ENCODE measurements at places on chromosomes 2 and 18.

DNA sequence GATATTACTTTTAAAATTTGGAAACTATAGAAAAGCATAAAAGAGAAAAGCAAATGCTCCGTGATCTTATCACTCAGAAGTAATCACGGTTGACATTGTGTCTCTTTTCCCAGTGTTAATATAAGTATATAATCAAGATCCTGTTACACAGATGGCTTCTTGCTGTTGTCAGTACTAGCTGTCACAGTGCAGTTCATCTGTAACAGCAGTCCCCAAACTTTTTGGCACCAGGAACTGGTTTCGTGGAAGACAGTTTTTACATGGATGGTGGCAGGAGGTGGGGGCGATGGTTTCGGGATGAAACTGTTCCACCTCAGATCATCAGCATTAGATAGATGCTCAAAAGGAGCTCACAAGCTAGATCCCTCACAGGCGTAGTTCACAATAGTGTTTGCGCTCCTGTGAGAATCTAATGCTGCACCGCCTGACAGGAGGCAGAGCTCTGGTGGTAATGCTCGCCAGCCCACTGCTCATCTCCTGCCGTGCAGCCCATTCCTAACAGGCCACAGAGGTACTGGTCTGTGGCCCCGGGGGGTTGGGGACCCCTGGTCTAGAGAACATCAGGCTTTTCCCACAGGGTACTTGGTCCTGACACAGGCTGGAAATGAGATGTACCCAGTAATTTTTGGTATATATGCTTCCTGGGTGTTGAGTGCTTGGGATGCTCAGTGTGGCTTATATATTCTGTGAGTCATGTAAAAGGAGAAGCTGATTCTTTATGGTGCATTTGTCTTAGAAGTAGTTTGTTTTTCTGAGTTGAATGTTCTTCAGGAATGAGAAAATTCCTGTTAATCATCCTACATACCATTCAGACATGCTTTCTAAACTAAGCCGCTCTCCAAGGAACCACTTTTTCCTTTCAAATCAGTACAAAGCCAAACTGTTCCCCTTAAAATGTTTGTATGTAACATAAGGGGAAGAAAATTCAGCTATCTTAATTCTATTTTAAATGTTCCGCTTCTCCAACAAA is 121.8 kb downstream of the NCK2 start:
- no peak for DNase-seq

DNA sequence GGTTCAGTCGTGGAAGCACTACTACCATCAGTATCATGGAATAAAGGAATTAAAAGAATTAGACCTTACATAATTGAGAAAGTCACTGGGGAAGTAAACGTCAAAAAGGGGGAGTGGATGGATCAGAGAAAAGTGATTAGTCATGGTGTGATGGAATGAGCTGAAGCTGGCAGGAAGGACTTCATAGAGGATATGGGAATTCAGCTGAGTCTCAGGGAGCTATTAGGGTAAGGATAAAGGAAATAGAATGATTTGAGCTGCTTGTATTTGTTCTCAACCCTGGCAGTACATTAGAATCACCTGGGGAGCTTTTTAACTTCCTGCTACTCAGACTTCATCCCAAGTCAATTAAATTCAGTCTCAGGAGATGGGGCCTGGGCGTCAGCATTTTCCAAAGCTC is 53.4 kb upstream of the SETBP1 start:
- no peak for DNase-seq

- no peak for DNase-seq
Observed at GRCh38 chr2:7270011-7270431, 352.8 kb downstream of the RNF144A start.

- no peak for DNase-seq
Observed at GRCh38 chr2:18551623-18552022, 8.8 kb downstream of the RDH14 start.

DNA sequence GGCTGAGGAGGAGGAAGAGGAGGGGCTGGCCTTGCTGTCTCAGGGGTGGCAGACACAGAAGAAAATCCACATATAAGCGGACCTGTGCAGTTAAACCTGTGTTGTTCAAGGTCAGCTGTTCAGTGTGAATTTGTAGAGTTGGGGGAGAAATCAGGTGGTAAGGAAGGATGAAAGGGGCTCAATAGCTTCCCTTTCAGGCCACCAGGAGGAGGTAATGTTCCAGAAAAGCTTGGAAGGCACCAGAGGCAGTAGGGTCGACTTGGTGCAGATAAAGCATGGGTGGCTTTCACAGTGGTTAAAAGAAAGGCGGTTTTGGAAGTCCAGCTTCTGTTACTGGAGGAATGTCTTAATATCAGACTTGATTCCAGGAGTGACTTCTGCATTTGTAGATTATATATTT is 167.4 kb downstream of the THSD7B start:
- no peak for DNase-seq

DNA sequence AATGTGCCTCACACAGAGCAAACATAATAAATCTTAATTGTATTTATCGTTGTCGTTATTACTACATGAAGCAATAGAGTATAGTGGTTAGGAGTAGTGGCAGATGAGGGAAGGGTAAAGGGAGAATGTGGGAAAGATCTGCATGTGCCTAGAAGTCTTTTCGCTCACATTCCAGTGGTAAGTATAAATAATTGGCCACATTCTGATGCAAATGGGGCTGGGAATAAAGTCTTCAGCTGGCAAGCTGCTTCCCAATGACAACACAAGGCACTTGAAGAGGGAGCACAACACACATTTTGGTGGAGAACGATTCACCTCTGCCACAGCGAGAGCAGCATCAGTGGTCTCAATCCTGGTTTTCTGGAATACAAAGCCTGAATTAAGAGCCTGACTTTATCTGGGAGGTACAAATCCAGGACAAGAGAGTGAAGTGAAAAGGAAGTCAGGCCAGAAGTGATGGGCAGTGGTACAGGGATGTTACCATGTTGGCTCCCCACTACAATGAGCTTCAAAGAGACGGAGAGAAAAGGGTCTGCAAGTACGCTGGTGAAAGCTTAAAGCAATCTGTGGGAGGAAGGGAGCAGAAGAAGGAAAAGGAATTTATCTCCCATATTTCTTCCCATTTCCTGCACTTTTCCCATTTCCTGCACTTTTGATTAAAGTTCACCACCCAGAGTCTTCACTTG is 112.3 kb downstream of the ARHGAP15 start:
- no peak for DNase-seq

DNA sequence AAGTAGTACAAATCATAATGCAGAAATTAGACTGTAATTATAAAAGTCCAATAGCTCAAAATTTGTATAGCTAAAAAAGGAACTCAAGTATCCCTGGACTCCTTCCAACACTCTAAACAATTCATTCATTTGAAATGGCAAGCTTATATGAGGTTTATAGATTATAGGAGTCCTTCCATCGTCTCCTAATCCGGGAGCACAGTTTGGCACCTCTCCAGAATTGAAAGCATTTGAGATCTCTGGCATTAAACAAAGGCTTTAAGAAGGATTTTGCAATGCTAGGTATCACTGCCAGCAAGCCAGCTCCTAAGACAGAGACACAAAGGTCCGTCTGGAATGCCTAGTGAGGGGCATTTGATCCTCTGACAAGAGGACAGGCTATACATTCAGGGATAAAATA is 90.9 kb downstream of the ACVR1 start:
- no peak for DNase-seq

DNA sequence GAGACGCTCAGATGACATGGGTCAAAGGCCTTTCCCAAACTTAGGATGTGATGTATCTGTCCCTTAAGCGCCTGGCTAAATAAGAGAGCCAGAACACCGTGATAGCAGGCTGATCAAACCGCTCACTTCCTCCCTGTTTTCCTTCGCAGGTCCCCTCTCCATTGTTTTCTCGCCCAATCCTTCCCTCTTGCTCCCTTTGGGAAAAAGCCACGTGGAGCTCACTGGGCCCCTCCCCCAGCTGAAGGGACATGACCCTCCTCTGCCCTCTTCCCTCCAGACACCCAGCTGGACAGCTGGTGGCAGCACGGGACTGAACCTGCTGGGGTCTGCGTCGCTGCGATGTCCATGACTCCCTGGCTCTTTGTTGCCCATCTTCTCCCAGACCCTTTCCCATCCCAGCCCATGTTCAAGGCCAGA is 201.7 kb downstream of the TNS1 start:
- DNase-seq = no peak

- no peak for DNase-seq
Observed at GRCh38 chr18:43893001-43893637, 615.8 kb upstream of the SYT4 start.

GRCh38 chr2:44758591-44758990 is 182.9 kb upstream of the SIX3 start:
- no peak for DNase-seq

Data from stimulated activated CD4-positive, alpha-beta T cell treated with anti-CD3 and anti-CD28 coated beads, TNF-alpha, amount 100 ng/mL, for 48 hours (primary cell).